ENCODE measurements at places on chromosomes 7 and 10.

DNA sequence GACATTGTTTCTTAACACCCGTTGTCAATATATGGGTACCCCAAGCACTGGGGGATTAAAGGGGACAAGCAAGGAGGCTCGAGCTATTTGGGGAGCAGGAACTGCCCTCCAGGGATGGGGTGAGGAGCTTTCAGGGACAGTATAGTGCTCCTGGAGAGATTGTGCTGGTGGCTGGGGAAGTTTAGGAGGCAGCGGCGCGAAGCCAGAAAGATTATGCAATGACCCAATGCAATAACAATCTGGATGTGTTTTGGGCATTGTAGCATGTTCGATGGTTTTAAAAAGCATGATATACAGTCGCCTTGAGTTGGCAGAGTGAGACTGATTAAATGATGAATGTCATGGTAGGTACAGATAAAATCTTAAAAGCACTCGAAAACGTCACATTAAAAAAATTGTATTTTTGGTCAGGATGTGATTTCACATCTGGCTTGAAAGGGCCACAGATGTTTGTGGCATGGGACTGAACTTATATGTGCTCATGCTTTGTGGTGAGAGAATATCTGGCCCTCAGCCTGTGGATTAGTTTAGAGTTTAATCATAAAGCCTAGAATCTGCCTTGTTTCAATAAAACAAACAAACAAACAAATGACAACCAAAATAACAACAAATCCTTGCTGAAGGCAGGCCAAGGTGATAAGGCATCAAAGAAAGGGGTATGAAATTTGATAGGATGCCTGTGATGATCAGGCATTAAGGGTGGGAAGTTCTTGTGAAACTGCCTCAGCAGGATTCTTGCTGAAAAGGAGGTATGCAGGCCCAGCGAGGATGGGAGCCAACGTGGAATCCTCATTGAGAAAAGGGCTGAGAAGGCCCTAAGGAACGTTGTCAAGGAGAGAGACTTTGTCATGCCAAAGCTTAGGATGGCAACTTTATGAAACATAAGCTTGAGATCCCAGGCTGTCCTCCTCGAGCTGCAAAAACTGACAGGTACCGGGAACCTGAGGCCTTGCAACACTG is 417.1 kb upstream of the KLF6 start:
- DNase-seq, result no peak

GRCh38 chr7:11604505-11604904 is 227.5 kb downstream of the THSD7A start:
- DNase-seq, result no peak

DNA sequence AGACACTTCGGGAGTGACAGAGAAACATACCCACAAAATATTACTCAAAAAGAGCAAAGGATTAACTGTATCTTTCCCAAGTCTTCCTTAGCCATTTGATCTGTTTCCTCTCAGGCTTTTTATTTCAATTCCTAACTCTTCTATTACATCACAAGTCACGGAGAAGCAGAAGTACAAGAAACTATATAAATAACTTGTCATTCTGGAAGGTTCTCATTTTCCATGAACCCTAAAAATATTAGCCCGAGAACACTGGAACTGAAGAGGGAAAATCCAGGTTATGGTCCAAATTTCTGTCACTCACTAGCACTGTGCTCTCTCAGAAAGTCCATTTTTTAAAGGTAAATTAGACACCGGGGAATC is 98.0 kb downstream of the GRB10 start:
- DNase-seq, result no peak

GRCh38 chr7:151925446-151926335 is 30.6 kb upstream of the GALNTL5 start:
- no peak for DNase-seq

DNA sequence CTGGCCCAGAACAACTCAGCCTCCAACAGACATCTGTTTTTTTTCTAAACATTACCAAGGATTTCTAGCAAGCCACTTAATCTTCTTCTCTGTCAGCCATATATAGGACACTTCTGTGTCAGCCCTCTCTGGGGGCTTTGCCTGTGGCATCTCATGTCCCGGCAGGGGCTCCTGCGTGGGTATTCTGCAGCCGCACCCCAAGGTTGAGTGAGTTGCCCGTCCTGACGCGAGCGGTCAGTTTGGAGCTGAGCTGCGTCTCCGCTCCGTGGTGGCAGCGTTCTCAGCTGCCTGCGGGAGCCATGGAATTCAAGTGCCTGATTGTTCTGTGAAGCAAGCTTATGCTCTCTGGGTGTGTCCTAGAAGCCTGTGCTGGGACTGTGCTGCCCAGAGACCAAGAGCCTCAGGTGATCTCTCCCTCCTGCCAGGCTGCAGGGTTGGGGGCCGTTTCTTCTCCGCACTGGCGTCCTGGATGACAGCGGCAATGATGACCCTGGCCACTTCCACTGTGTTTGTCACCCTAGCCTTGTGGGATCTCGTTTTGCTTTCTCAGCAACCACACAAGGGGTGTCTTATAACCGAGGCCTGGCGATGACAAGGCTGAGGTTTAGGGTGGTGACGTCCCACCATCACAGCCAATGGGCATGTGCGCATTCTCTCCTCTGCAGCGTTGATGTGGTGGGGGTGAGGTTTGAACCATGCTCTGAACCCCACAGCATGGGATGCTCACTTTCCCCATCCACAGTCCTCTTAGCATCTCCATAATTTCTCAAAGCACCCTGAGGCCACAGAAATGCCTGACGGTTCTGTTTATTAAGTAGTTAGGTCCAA is 612.6 kb upstream of the FOXK1 start:
- no peak for DNase-seq

GRCh38 chr7:36109013-36109627 is 43.9 kb upstream of the EEPD1 start:
- DNase-seq, result no peak

- no peak for DNase-seq
Observed at GRCh38 chr10:98404571-98405359, 10.2 kb downstream of the PYROXD2 start.

DNA sequence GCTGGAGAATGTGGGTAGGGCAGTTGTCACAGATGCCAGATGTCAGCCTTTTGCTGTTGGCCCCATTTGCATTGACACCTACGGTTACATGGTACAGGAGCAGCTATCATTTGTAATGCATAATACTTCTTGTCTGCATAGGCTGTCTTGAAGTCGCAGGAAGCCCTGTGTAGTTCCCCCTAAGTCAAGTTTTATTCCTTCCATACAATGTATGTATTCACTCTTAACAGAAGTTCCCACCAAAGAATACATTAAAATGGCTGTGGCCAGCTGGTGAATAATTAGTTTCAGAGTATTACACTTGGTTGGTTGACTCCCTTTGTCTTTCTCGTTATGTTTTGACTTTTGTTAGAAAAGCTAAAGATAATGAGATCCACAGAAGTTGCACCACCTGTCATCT is 1169.0 kb downstream of the REEP3 start:
- DNase-seq, result no peak

GRCh38 chr10:98300526-98301229 is 32.7 kb upstream of the LOXL4 start:
- DNase-seq, result no peak

GRCh38 chr10:130177250-130177649 is 41.1 kb downstream of the GLRX3 start:
- DNase-seq, result no peak

DNA sequence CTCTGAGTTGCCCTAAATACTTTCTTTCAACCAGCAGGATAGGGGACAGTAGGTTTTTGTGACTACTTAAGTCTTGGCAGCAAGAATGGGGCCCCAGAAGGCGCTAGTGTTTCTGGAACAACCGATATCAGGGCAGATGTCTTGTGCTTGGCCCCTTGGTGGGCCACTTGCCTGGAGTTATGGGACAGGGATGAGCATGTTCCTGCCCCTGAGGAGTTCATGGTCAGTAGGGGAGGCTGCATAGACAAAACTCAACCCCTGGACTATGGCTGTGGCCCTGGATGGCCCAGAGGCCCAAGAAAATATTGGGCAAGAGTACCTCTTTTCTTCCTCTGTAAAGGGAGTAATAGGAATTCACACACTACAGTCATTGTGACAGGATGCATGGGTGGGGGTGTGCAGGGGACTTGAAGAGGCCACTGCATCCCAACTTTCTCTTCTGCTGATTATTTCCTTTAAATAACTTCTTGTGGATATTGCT is 57.7 kb upstream of the IGFBP3 start:
- no peak for DNase-seq

DNA sequence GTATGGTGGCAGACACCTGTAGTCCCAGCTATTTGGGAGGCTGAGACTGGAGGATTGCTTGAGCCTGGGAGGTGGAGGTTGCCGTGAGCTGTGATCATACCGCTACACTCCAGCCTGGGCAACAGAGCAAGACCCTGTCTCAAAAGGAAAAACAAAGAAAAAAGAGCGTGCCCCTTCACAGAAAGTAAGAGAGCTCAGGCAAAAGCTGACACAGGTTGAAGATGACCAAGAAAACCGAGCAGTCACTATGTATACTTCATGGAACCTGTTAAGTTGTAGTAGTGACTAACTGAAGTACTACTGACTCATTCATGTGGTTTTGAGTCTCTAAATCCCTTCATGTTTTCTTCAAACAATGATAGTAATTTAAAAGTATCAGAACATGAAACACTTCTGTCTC is 1.2 kb upstream of the PRRT4 start:
- DNase-seq, result no peak

- DNase-seq, result no peak
Observed at GRCh38 chr7:57423768-57424167, 26.2 kb upstream of the ZNF716 start.

- DNase-seq, result no peak
Observed at GRCh38 chr7:21996641-21997040, 50.9 kb upstream of the CDCA7L start.

DNA sequence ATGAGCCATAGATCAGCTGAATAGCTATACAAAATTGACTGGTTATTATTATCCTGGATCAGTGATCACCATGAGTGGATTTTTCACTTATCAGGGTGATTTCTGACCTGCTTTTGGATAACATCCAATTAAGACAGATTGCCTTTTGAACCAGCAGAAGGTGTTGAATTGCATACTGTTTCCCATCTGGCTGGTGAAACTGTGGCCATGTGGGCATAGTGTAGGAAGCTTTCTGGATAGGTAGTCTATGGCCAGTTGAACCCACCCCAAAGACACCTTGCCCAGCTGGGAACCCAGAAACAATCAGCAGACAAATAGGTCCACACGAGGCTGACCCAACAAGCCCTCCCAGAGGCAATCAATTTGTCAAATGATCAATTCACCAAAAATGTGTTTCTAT is 29.3 kb downstream of the DNAJC12 start:
- no peak for DNase-seq

DNA sequence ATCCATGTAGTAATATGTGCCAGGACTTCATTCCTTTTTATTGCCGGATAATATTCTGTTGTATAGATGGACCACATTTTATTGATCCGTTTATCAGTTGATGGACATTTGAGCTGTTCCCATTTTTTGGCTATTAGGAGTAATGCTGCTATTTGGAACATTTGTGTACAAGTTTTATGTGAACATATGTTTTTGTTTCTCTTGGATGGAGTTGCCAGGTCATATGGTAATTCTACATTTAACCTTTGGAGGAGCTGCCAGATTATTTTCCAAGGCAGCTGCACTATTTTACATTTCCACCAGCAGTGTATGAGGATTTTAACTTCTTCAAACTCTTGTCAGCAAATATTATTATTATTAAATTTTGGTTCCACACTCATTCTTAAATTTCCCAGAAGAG is 59.2 kb downstream of the C10orf90 start:
- DNase-seq, result no peak

GRCh38 chr10:96188916-96189315 is 58.8 kb downstream of the ZNF518A start:
- DNase-seq, result no peak

- peak; percentile 33 for DNase-seq
Observed at GRCh38 chr7:4103352-4104091, 578.6 kb upstream of the FOXK1 start.

GRCh38 chr7:120274482-120274881 is 1.5 kb downstream of the KCND2 start:
- DNase-seq, result no peak

- no peak for DNase-seq
Observed at GRCh38 chr7:136702913-136703312, 165.5 kb upstream of the CHRM2 start.

DNA sequence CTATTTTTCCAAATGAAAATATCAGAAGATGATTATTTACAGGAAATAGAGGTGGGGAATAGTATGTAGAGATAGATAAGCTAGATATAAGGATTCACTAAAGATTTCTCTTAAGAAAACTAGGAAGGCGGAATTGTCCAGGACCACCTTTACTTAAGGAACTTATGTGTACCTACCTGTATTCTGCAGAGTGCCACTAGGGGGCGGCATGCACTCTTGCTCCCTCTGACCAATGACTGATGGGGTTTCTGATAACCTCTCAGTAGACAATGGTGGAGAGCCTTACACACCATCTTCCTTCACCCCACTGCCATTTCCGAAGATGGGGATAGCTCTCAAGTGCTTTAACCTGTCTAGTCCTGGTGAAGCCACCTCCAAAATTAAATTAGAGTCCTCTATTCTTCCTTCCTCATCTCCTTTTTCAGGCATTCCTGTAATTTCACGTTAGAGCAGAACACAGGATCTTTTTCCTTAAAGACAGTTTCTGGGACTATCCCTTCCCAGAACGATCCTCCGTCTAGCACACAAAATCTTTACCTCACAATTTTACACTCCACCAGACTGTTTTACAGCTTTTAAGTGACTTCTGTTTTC is 453.1 kb downstream of the SORCS1 start:
- no peak for DNase-seq

DNA sequence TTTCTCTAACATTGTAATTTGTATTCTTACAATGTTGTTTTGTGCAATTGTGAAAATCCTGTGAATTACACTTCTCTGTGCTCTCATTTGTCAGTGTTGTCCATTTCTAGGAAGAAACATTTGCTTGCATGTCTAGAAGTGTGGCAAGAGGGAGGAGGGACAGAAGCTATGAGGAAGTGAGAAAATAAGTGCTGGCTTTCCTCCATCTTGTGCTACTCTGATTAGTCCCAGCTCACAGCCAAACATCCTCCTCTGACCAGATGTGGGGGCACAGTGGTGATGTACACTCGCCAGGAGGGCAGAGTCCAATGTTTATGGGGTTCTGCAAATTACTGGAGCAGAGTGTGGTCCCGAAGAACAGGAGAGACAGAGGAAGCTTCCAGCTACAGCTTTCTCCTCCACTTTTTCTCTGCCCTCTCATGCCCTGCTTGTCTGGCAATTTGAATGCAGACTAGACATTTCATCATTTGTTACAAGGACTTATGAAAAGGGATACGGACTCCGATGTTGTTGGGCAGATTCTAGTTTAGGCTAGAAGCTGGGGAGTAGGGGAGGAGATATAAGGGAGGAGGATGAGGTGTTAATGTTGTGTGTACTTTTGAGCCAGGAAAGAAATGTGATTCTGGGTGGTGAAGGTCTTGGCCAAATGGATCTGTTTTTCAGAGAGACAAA is 131.0 kb upstream of the C1GALT1 start:
- no peak for DNase-seq

GRCh38 chr7:71210220-71210619 is 78.3 kb downstream of the GALNT17 start:
- no peak for DNase-seq

- DNase-seq, result no peak
Observed at GRCh38 chr10:18554479-18554878, 96.9 kb downstream of the NSUN6 start.

DNA sequence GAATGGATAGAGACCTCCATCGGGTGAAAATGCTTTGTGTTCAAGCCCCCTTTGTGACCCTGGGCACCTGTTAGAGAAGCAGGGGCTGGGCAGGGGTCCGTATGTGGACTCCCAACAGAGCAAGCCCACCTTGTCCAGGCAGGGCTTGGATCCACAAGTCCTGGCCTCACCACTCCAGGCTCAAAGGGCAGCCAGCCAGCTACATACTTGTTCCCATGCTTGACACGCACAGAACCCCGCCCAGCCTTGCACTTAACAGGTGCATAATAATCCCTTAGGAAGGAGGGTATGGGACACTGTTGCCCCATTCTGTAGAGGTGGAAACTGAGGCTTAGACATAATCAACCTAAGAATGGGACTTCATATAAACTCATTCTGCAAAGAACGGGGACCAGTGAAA is 160.6 kb downstream of the PRKAG2 start:
- no peak for DNase-seq

All from ureter (tissue), 1 donor.